ENCODE measurements at places on chromosomes 4 and X. TPM values are rescaled to one million over a fixed set of nuclear protein-coding genes. Genes with fewer than 3 reads are reported as not detected.

DNA sequence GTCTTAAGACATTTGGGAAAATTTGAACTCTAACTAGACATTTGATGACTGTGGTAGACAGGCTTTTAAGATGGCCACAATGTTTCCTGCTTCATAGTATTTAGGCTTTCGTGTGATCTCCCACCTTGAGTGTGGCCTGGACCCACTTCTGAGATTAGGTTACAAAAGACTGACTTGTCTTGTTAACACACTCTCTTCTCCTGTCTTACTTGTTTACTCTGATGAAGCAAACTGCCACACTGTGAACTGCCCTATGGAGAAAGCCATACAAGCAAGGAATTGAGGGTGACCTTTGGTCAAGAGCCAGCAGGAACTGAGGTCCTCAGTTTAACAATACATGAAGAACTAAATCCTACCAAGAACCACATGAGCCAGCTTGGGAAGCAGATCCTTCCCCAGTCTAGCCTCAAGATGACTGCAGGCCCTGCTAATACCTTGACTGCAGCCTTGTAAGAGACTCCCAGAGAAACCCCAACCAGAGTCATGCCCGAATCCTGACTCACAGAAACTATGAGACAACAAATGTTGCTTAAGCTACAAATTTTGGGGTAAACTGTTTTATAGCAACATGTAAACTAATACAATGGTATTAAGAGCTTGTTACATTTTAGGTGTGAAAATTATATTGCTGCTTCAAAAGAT, 20.3 kb downstream of the UBA6 start:
- no peak for DNase-seq
- H3K27ac ChIP-seq = no peak overlapping the region
- H3K36me3 ChIP-seq = peaks cover 21% of the 10 kb centered on the region
- H3K27me3 ChIP-seq = no peaks in the 10 kb centered on the region

- no peak overlapping the region for H3K4me3 ChIP-seq
- no peaks in the 10 kb centered on the region for H3K27me3 ChIP-seq
- H3K36me3 ChIP-seq = no peaks in the 10 kb centered on the region
Measured at GRCh38 chrX:106302304-106302703, 134.2 kb downstream of the PWWP3B start.

DNA sequence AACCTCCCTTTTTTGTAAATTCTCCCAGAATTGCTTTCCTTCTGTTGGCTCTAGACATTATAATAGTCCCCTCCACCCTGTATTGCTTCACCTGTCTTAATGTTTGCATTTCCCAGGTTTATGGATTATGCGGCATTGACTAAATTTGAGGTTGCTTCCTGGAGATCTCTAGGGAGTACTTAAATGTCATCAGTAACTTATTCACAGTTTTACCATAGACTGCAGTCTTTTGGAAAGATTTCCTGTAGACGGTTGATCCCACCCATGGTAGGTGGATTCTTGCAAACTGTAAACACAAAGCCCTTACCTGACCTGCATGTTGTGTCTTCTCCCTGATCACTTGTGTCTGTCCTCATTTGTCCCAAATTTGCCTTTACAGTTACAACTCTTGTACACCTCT, 6.2 kb upstream of the NOX1 start:
- no peak for DNase-seq
- H3K4me3 ChIP-seq = no peak overlapping the region
- H3K4me1 ChIP-seq = no peaks in the 10 kb centered on the region
- H3K27me3 ChIP-seq = no peaks in the 10 kb centered on the region

GRCh38 chr4:139523076-139523475, 32.9 kb downstream of the SETD7 start:
- no peaks in the 10 kb centered on the region for H3K4me1 ChIP-seq
- no peak for DNase-seq
- no peak overlapping the region for H3K27ac ChIP-seq
- no peaks in the 10 kb centered on the region for H3K27me3 ChIP-seq

- H3K4me1 ChIP-seq = no peaks in the 10 kb centered on the region
- DNase-seq = no peak
- no peaks in the 10 kb centered on the region for H3K36me3 ChIP-seq
- H3K27ac ChIP-seq = no peak overlapping the region
Measured at GRCh38 chr4:11139871-11140270, 288.8 kb downstream of the HS3ST1 start.

GRCh38 chrX:154648931-154649330, 4.4 kb downstream of the CTAG2 start:
- no peak overlapping the region for H3K27ac ChIP-seq
- no peak overlapping the region for H3K4me3 ChIP-seq
- no peaks in the 10 kb centered on the region for H3K36me3 ChIP-seq
- no peaks in the 10 kb centered on the region for H3K27me3 ChIP-seq

DNA sequence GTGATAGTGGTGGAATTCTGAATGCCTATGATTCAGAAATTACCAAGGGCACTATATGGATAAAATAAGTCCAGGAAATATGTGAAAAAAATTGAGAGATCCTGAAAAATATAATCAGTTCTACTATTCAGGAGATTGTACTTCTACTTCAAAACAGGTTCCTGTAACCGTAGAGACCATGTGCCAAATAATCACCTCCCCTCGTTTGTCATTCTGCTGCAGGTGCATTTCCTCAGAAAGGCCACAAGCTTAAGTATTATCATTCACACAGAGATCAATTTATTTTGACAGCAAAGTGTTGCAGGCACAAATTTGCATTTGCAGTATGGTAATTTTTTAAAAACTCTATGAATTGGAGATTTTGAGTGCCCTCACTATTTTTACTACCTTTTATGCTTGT, 1000.0 kb downstream of the CCSER1 start:
- H3K27me3 ChIP-seq = no peaks in the 10 kb centered on the region
- H3K36me3 ChIP-seq = no peaks in the 10 kb centered on the region

GRCh38 chr4:2060611-2061185, 1.6 kb downstream of the NAT8L start:
- no peaks in the 10 kb centered on the region for H3K36me3 ChIP-seq
- no peak overlapping the region for H3K27ac ChIP-seq
- H3K4me3 ChIP-seq = no peak overlapping the region

DNA sequence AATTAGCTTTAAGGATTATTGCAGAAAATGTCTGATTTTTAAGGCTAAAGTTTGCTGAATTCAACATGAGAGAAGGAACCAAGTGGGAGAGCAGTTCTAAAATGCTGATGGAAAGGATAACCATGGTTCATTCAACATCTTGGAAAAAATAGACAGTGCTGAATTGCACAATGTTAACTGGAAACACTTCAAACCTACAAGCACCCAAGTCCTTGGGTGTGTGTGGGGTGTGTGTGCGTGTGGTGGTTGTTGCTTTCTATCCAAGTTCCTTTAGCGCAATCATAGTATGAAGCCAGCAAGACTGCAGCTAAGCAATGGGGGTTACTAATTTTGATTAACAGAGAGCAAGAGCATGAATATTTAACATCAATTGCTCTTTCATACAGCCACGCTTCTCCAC, 29.3 kb upstream of the SCOC start:
- no peaks in the 10 kb centered on the region for H3K36me3 ChIP-seq
- no peak overlapping the region for H3K4me3 ChIP-seq
- no peaks in the 10 kb centered on the region for H3K27me3 ChIP-seq
- no peak overlapping the region for H3K27ac ChIP-seq
- no peak for DNase-seq
- H3K4me1 ChIP-seq = no peaks in the 10 kb centered on the region

DNA sequence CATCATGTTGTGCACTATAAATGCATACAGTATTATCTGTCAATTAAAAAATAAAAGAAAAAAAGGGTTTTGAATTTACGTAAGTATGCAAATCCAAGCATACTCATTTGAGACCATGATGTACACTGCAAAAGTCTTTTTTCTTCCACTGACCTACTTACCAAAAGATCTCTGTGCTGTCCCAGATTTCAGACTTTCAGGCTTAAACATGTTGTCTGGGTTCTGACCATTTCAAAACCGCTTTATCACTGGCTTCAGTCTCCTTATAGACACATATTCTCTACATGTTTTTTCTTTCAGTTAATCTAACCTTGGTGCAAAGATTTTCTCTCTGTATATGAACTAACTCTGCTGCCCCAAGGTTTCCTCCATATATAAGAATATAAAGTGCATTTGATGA, 58.6 kb upstream of the CXCL8 start:
- H3K27me3 ChIP-seq = no peaks in the 10 kb centered on the region
- no peaks in the 10 kb centered on the region for H3K36me3 ChIP-seq
- H3K4me3 ChIP-seq = no peak overlapping the region
- H3K4me1 ChIP-seq = no peaks in the 10 kb centered on the region
- no peak for DNase-seq
- H3K27ac ChIP-seq = no peak overlapping the region

GRCh38 chr4:13665701-13666660, 38.5 kb upstream of the BOD1L1 start:
- no peaks in the 10 kb centered on the region for H3K36me3 ChIP-seq
- no peaks in the 10 kb centered on the region for H3K27me3 ChIP-seq
- no peaks in the 10 kb centered on the region for H3K4me1 ChIP-seq
- H3K27ac ChIP-seq = no peak overlapping the region
- no peak for DNase-seq

- H3K27me3 ChIP-seq = no peaks in the 10 kb centered on the region
- H3K36me3 ChIP-seq = no peaks in the 10 kb centered on the region
- peak; percentile 55 for DNase-seq
- H3K27ac ChIP-seq = peak overlapping the region; percentile 10
Measured at GRCh38 chr4:1183985-1184773, 11.8 kb upstream of the SPON2 start.

- no peak overlapping the region for H3K27ac ChIP-seq
- no peak overlapping the region for H3K4me3 ChIP-seq
- no peaks in the 10 kb centered on the region for H3K4me1 ChIP-seq
- H3K27me3 ChIP-seq = no peaks in the 10 kb centered on the region
- H3K36me3 ChIP-seq = no peaks in the 10 kb centered on the region
- no peak for DNase-seq
Measured at GRCh38 chrX:133575501-133576136, 160.3 kb upstream of the GPC4 start.

DNA sequence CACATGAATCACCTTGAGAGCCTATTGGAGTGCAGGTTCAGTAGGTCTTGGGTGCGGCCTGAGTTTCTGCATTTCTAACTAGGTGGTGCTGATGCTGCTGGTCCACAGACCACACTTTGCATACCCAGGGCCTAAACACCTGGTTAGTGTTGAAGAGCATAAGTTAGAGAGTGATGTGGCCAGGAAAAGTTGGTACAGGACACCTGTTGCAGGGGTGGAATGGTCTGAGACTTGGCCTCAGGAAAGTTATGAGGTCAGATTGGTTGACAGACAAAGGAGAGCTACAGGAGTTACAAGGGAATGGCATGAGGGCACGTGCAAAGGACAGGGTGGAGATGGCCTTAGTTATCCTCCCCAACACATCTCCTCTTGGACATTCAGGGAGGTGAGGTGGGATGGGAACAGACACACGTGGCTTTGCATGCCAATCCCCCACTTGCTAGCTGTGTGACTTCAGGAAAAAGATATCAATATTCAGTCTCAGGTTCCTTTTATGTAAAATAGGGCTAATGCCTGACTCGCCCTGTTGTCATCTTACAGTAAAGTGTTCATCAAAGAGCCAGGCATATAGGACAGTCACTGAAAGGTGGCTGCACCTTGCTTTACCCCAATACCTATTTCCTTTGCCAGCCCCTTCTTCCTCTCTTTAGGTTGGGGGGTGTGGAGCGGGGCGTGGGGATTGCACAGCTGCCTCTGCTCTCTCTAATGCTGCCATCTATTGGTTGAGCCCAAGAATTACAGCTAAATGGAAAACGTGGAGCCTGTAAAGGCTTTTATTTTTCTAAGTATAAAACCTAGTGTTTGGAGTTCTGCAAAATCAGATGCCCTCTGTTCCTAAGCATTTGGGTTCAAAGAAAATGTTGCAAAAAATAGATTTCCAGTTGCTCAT, 47.5 kb downstream of the ATG4A start:
- no peak overlapping the region for H3K27ac ChIP-seq
- H3K27me3 ChIP-seq = no peaks in the 10 kb centered on the region
- DNase-seq = no peak

- H3K4me3 ChIP-seq = no peak overlapping the region
- no peak overlapping the region for H3K27ac ChIP-seq
- no peaks in the 10 kb centered on the region for H3K4me1 ChIP-seq
Measured at GRCh38 chr4:79362626-79363025, 36.8 kb upstream of the NAA11 start.

DNA sequence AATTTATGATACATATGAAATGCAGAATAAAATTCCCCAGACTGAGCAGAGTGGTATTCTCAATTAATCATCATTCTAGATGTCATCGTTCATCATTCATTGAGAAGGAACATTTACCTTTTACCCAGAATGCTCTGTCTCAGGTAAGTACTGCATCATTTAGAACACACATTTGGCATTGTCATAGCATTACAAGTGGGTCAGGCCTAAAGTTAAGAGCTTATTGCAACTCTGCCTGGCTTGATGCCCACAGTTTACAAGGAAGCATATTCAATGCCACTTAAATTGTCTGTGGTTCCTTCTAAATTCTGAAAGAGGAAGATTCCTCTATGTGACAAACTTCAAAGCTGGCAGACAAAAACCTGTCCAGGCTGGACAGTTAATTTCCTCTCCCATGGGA, 87.3 kb downstream of the CAMK2D start:
- H3K4me1 ChIP-seq = peaks cover 41% of the 10 kb centered on the region
- peak overlapping the region; percentile 26 for H3K27ac ChIP-seq
- no peak for DNase-seq
- no peaks in the 10 kb centered on the region for H3K36me3 ChIP-seq
- H3K4me3 ChIP-seq = no peak overlapping the region
- no peaks in the 10 kb centered on the region for H3K27me3 ChIP-seq

DNA sequence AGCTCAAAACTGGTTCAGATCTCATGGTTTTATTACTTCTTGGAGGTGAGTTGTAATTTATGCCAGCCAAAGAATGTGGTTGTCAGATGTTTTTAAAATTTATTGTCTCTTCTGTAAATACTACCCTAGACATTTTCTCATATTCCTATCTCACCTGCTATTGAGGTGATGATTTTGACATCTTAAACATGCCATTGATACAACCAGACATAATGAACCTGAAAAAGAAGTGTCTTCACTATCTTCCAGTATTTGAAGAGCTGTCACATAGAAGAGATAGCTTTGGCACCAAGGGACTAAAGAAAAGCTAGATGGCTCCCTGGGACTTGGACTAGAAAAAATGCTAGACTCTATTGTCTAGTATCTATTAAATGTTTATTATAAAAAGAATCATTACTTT, 155.7 kb downstream of the RAP1GDS1 start:
- no peak for DNase-seq
- no peaks in the 10 kb centered on the region for H3K27me3 ChIP-seq
- peaks cover 11% of the 10 kb centered on the region for H3K36me3 ChIP-seq
- no peaks in the 10 kb centered on the region for H3K4me1 ChIP-seq
- no peak overlapping the region for H3K27ac ChIP-seq
- H3K4me3 ChIP-seq = no peak overlapping the region

- H3K36me3 ChIP-seq = peaks cover 15% of the 10 kb centered on the region
- no peak overlapping the region for H3K4me3 ChIP-seq
- H3K27ac ChIP-seq = peak overlapping the region; percentile 15
- DNase-seq = no peak
- no peaks in the 10 kb centered on the region for H3K27me3 ChIP-seq
- no peaks in the 10 kb centered on the region for H3K4me1 ChIP-seq
Measured at GRCh38 chr4:38075370-38076152, 115.4 kb downstream of the PTTG2 start.

AIFM1 gene
- total RNA-seq = 86.9 TPM

LPAR4 gene
- 0.39 TPM for total RNA-seq

PNMA3 gene
- 2.6 TPM for total RNA-seq

JCHAIN gene
- total RNA-seq = 1.8 TPM
